ENCODE measurements at places on chromosomes 7 and 10. TPM values are rescaled to one million over a fixed set of nuclear protein-coding genes. Genes with fewer than 3 reads are reported as not detected.

Gene ACHE
- 7.7 TPM for total RNA-seq

Gene ACSM6
- total RNA-seq: 0.14 TPM

Gene HMX3
- total RNA-seq: not detected

DNA sequence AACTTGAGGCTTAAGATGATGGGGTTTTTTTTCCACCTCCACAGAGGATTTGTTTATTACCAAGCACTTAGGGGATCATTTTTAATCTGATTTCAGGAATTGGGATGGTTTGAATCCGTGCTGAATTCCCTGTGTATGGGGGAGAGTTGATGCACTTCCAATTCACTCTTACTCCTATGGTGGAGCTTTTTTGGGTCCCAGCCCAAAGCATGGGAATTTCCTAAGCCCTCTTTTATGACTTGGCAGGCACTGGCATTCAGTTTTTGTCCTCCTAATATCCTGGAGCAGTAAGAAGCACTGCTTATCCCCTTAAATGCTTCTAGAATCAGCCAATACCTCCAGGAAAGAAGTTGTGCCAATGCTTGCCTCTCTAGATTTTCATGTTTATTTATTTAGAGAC lies 78.7 kb downstream of the HYCC1 start:
- no peak for DNase-seq

DNA sequence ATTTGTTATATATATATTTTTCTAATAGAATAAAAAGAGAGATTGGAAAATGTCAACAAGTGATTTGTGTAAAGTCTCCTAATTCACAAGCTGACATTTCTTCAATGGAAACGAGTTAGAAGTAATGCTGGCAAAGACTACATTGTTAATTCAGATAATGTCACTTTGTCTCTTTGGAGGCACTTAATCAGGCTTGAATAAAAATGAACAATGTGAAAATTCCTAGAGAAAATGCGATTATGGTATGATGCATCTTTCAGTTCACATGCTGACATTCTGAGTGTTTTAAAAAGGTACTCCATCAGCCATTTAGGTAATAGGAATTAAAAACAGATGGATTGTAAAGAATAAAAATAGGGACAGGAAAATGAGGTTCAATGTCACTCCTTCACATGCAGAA lies 100.1 kb downstream of the SLC13A1 start:
- DNase-seq: no peak

GRCh38 chr7:148485618-148486017 lies 104.9 kb upstream of the C7orf33 start:
- no peak for DNase-seq

- DNase-seq: peak; percentile 21
Measured at GRCh38 chr10:94439275-94439861, 37.0 kb downstream of the TBC1D12 start.

GRCh38 chr10:119680650-119681081 lies 29.5 kb downstream of the BAG3 start:
- no peak for DNase-seq

Gene STK32C
- 23.2 TPM for total RNA-seq

Gene SCRN1
- 105 TPM for total RNA-seq

Gene MCM7
- total RNA-seq: 351 TPM

- no peak for DNase-seq
Measured at GRCh38 chr7:106279425-106280197, 5.2 kb downstream of the NAMPT start.

DNA sequence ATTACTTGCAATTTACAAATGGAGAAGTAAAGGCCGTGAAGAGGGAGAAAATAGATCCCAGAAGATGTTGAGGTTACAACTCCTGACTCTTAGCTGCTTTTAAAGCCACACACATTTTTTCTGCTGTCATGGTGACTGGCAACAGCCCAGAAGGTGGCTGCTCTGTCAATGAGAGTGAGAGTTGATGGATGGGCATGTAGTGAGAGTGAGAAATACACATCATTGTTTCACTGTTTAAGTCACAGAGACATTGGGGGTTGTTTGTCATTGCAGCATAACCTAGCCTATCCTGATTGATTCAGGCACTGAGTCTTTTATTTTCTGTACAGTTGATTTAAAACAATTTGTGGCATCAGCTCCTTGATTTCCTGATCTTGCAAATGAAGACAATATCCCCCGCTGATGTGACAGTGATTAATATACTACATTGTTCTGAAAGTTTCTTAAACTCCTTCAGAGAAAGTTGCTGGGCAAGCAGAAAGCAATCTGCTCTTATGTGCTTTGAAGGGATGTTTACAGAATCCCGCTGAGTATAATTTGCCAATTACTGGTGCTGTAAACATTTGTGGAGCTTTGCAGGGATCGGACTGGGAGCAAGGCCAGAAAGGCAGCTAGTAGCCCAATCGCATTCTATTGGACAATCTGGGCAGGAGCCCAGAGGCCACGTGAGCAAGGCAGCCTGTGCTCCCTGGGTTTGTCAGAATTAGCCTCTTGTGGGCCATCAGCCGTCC lies 229.6 kb downstream of the PRPF18 start:
- DNase-seq: no peak

DNA sequence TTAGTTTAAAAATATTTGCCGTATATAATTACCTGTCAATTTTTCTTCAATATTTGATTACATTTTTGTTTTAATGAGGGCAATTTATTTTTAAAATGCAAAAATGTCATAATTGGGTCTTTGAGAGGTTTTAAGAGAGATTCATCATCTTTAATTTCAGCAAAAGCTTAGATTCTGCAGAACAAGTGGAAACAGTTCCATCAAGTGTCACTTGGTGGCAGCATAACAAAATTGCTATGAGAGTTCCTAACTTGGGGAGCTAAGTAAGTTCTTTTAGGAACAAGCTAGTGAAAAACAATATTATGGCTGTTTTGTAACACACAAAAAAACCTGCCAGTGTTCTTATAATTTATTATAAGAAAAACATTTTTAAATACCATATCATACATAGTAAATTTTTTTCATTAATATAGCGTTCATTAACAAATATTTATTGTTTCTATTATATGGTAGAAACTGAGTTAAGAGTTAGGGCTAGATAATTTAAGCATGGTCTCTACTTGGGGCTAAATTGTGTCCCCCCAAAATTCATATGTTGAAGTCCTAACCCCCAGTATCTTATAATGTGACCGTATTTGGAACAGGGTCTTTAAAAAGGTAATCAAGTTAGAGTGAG lies 155.2 kb downstream of the MAGI2 start:
- no peak for DNase-seq

- DNase-seq: no peak
Measured at GRCh38 chr7:70131817-70132216, 533.5 kb downstream of the AUTS2 start.

DNA sequence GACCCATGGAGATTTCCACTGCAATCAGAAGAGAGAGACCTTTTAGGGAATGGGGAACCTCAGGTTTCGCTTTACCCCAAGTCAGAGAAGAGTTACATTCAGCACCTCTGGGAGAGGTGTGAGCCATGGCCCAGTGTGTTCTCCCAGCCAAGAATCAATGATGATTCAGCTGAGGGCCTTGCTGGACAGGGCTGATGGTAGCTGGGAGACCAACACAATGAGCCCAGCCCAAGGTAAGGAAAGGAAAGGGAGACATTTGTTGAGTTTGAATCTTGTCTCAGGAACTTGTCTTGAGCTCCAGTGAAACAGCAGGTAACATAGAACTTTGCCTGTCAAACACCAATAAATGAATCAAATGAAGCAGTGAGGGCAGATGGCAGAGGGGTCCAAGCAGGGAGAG lies 14.0 kb upstream of the PPIA start:
- no peak for DNase-seq

Gene PRLHR
- total RNA-seq: not detected

DNA sequence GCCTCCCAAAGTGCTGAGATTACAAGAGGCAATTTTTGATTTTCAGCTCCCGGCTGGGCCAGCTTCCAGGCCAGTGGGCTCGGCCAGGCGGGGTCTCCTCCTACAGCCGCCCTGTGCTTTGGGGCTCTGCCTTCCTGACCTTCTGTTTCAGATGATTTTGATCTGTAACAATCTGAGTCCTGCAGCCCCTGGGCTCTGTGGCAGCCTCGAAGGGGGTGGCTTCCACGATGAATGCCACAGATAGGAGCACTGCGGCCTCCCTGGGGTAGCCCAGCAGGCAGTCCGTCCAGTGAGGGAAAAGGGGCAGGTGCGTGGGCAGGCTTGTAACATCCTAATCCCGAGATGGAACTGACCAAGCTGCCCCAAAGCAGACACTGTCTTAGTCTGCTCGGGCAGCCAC lies 177.5 kb downstream of the DNAJB6 start:
- DNase-seq: no peak

GRCh38 chr7:91837397-91838070 lies 43.0 kb downstream of the MTERF1 start:
- DNase-seq: no peak

GRCh38 chr10:15789793-15790525 lies 70.2 kb upstream of the ITGA8 start:
- DNase-seq: no peak

Measured in WTC11 (cell line).